Umbilical cord (tissue), 2 donors: ENCODE measurements at places on chromosomes 3 and 15.

DNA sequence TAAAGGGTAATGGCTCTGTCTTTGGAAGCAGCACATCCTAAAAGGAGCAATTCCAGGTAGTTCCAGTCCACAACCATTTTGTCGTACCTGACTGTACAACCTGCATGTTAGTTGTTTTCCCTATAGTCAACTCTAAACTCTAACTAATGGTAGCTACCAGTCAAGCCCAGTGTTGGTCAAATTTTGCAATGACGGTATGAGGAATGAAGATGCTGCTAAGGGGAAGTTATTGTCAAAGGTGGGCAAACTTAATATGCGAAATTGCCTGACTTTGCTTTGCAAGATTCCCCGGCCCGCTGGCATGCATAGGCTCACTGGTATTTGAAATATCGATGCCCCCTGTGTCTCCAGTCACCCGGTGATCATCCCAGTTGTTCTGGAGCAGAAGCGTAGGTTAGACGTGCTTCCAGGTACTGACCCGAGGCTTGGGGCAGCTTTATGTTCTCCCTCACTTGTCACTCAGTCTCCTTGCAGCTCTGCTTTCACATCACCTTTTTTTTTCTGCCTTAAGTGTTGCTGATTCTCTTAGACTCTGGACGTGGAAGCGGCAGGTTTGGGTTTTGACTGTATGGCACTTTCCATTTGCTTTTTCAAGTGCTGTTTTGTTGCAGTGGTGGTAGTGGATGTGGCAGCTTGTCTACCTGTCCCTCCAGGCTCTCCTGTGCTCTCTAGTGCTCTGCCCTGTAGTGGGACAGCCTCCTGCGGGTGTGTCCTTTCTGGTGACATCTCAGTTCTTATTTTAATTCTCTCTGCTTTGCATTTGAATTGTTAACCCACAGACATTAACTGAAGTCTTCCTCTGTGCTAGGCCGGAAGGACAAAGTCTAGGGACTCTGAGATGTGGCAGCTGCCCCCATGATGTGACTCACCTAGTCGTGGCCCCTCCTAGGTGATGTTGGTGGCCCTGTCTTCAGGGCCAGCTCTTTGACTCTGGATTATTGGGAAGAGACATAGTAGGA is 95.8 kb upstream of the UMPS start:
- DNase-seq: no peak

DNA sequence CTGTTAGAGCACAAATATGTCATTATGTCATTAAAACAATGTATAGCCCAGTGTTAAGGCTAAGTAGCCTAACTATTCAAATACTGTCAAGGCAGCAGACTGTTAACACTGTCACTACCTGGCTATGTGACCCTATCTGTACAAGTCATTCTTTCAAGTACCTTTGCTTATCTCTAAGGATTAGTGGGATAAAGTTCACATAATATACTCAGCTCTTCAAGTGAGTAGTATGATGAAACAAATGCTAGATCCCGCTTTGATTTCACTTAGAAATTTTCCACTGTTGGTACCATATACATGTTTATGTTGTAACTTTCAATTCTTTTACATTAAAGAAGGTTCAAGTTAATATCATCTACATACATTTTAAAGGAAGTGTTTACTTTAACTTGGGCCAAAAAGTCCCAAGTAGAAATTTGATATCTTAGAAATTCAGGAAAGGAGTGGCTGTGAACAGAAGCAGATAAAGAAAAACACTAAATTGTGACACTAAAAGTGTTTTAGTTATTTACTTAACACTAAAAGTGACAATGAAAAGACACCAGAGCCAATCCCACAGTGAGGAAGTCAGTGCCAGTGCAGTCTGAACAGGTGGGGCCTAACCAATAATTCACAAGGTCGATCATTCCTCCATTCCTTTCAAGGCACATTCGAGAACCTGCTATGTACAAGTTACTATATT is 4.8 kb upstream of the RFX7 start:
- DNase-seq: no peak

GRCh38 chr3:32391643-32392535 is at the start of gene CMTM7:
CMTM7 (plus strand) TSS chr3:32391853; CDS start chr3:32391907, 54 bp downstream.
- DNase-seq: peak; percentile 73

DNA sequence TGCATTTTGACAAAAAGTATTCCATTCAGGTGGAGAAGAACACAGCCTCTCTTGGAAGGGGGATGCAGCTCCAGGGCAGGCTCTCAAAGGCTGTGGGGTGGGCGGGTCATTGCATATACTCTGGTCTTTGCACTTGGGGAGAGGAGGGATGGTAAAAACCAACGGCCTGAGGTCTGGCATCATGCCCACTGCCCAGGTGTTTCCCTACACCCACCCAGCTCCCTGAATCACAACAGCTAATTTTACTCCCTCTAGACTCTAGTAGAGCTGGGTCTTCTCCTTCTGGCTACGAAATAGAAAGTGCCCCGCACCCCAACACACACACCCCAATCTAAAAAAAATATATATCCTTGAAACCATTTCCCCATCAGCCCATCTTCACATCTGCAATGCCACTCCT is 1.0 kb downstream of the MYLK start:
- no peak for DNase-seq
